ENCODE measurements at places on chromosomes 3 and 15.
A peak's percentile ranks its signal among the peaks of the same experiment; 100 is the strongest.

- no peak for DNase-seq
These were observed 112.2 kb downstream of the CHL1 start for GRCh38 chr3:308597-309321.

- no peak for DNase-seq
These were observed 6.5 kb upstream of the STRC start for GRCh38 chr15:43625106-43625505.

DNA sequence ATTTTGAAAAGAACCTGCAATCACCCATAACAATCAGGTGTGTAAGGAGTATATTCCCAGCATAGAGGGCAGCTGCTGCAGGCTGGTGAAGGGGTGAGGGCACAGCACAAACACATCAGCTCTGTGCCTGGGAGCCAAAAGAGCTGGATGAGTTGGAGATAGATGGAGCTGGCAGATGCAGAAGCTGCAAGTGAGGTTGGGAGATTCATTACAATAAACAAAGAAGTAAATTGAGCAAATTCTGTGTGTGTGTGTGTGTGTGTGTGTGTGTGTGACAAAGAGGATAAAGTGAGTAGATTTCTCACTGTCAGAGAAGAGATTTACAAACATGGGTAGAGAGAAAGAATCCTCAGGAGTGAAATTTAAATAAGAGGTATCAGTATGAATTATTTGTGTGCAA lies 994.7 kb downstream of the EPHA3 start:
- DNase-seq: no peak

- DNase-seq: no peak
These were observed 121.3 kb downstream of the THRB start for GRCh38 chr3:24373198-24373959.

GRCh38 chr3:42441791-42442190 lies 31.4 kb upstream of the LYZL4 start:
- no peak for DNase-seq

DNA sequence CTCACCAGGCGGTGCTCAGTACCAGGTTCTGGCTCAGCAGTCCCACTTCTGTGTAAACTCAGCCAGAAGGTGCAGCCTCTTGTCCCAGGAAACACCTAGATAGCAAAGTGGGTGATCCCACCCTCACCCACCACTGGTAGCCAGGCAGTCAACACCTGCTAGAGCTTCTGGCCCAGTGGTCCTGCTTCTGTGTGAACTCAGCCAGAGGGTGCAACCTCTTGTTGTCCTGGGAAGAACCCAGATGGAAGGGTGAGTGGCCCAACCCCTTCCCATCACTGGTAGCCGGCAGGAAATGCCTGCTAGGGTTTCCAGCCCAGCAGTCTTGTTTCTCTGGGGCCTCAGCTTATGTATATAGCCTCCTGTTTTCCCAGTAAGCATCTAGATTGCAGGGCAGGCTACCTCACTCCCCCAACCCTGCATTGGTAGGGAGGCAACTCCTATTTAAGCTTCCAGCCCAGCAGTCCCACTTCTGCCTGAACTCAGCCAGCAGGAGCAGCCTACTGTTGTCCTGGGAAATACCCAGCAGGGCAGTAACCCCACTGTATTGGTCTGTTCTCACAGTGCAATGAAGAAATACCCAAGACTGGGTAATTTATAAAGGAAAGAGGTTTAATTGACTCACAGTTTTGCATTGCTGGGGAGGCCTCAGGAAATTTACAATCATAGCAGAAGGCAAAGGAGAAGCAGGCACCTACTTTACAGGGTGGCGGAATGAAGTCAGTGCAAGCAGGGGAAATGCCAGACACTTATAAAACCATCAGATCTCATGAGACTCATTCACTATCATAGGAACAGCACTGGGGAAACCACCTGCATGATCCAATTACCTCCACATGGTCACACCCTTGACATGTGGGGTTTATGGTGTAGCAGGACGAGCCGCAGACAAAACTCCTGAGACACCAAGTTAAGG lies 110.6 kb downstream of the DTWD1 start:
- no peak for DNase-seq

GRCh38 chr15:78574944-78575343 lies 9.6 kb downstream of the CHRNA5 start:
- no peak for DNase-seq

GRCh38 chr3:139935866-139936817 lies 1.2 kb downstream of the CLSTN2 start:
- DNase-seq: peak; percentile 21

GRCh38 chr3:177286034-177286433 lies 88.8 kb upstream of the TBL1XR1 start:
- no peak for DNase-seq

- no peak for DNase-seq
These were observed 105.0 kb downstream of the IQCH start for GRCh38 chr15:67359431-67360079.

- no peak for DNase-seq
These were observed 246.3 kb downstream of the GOLGA6L6 start for GRCh38 chr15:20295238-20295811.

GRCh38 chr3:88542916-88543315 lies 393.2 kb downstream of the C3orf38 start:
- no peak for DNase-seq

DNA sequence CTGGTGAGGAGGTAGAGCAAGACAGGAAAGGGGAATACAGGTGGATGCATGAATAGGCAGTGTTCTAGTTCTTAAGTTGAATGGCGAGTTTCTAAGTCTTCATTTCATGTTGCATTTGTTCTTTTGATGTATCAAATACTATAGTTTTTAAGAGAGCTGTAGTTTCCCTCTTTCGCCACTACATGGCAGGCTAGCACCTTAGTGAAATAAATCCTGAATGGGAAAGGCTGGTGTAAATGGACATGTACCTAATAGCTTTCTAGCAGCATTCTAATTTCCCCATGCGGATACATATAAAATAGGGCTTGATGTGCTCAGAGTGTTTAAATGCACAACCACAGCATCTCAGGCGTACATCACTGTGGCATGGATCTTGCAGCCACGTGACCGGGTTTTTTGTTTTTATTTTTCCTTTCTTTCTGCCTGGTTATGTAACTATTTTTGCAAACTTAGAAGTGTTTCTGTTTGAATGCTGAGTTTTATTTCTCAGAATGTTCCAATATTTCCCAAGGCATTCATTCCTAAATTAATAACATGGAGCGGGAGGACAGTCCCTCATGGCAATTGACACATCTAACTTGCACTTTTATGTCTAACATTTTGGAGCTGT lies 23.5 kb upstream of the CLN6 start:
- DNase-seq: peak; percentile 32

- DNase-seq: no peak
These were observed 139.3 kb downstream of the RSRC1 start for GRCh38 chr3:158249183-158249582.

DNA sequence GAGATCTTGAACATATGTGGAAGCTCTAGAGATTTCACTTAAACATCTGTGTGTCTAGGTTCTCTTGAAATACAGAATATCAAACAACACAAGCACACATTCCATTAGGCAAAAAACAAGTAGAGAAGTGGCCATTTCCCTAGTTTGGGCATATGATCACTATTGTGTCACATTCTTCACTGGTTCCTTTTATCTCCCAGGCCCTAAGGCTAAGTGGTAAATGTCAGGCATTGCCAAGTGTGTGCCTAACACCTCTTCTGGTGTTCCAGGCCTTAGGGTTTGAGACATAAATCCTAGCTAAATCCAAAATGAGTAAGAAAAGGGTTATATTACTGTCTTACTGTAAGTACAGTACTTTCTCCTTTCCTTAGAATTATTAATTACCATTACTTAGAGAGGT lies 880.1 kb downstream of the PDCD6IP start:
- no peak for DNase-seq

- no peak for DNase-seq
These were observed 91.4 kb downstream of the SMAD3 start for GRCh38 chr15:67156834-67157233.

- DNase-seq: no peak
These were observed 467.5 kb upstream of the ARL6 start for GRCh38 chr3:97297032-97297431.

- DNase-seq: no peak
These were observed 78.3 kb upstream of the ATP11B start for GRCh38 chr3:182715006-182715405.

DNA sequence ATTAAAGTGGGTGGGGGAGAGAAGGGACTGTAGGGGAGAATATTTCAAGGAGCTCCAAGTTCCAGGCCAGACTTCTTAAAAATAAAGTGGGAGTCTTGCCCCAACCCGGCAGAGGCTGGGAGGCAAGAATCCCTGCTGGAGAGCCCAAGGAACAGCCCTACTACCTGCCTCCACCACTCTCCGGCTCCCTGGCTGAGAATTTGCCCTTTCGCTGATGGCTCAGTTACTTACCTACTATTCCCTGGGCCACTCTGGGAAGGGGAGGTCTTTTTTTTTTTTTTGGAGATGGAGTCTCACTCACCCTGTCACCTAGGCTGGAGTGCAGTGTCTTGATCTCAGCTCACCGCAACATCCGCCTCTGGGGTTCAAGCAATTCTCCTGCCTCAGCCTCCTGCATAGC lies 15.5 kb downstream of the MYL3 start:
- DNase-seq: no peak

DNA sequence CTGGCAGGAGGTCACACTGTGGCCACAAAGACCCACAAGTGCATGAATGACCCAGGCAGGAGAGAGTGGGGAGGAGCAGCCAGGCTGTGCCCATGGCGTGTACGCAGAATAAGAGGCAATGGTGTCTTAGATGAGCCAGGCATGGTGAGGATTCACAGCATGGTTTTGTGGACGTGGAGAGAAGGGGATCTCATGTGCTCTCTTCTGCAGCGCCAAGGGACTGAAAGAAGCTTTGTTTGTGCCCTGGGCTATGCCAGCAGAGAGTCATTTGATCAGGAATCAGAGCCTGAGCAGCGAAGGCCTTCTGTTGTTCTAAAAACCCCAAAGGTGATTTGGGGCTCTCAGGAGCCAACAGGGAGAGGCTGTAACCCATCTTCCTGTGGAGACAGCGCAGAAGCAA lies 18.7 kb upstream of the RPP14 start:
- DNase-seq: no peak

- DNase-seq: no peak
These were observed 7.8 kb upstream of the PPM1L start for GRCh38 chr3:160748231-160748630.

DNA sequence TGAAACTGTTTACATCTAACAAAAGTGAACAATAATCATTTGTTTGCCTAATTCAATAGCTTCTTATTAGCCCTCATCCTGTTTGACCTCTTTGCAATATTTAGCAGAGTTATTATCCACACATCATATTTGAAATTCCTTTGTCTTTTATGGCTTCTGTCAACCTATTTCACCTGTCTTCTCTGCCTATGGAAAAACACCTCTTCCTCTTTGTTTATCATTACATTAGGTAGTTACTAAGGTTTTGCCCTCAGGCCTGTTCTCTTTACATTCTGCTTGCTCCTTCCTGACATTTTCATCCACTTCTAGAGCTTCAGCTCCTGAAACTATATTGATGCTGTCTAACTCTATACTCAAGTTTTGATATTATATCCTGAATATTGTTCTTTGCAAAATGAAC lies 183.0 kb downstream of the SUCNR1 start:
- DNase-seq: no peak

DNA sequence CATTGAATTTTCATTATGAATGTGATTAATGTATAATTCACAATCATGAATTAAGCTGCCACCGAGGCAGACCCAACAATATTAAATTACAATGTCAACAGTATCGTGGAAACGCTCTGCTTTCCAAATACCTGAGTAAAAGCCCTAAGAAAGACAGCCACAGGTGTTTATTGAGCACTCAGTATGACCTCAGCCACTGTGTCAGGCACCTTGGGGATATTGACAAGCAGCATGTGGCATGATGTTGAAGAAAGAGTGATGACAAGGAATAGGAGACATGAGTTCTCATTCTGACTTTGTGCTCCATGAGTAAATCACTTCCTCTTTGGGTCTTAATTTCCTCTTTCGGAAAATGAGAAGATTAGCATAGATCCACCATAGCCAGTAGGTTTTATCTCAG lies 12.8 kb downstream of the C2CD4A start:
- no peak for DNase-seq

GRCh38 chr3:87209111-87209510 lies 18.0 kb upstream of the CHMP2B start:
- DNase-seq: no peak

- DNase-seq: no peak
These were observed 57.8 kb downstream of the NEK10 start for GRCh38 chr3:27311400-27311799.

Measured in GM12891 (cell line).